Uterus (tissue), 4 donors: ENCODE measurements at places on chromosomes 13 and 19. TPM values are rescaled to one million over a fixed set of nuclear protein-coding genes. Genes with fewer than 3 reads are reported as not detected.
A peak's percentile ranks its signal among the peaks of the same experiment; 100 is the strongest.

DNA sequence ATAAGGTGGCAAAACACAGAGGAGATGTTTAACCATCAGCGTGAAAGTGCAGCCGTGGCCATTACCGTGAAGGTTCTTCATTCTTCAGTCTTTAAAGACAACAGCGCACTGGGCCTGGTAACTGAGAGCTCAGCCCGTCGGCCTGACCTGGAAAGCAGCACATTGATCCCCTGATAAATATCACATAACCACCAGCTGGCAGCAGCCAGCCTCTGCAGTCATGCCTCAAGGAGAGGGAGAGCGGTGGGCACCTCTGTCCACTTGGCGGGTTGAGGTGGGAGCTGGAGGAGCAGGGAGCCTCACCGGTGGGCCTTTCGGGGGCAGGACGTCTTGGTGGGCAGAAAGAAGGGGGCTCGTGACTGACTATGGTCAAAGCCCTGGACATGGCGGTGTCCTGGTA, 58.1 kb downstream of the MCF2L start:
- DNase-seq = no peak

CLDN10 gene
- total RNA-seq = 19.5 TPM

GRCh38 chr19:47096100-47096704, 17.4 kb downstream of the ZC3H4 start:
- DNase-seq = no peak

DNA sequence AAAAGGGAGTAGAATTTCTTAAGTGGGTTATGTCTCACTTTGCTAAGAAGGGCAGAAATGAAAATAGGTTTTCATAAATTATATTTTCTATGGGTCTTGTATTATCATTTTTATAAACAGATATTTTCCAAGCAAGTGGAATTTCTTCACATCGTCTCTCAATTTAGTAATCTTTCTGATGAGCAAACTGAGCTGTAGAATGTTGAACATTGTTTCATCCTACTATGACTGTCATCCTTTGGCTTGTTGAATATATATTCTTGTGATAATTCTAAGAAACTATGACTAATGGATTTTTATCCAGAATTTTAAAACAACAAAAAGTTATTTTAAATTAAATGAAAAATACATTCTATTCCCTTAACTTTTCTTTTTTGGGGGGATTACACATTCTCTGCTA, 313.8 kb downstream of the ENOX1 start:
- DNase-seq = no peak

VAV1 gene
- total RNA-seq = 5.1 TPM

DNA sequence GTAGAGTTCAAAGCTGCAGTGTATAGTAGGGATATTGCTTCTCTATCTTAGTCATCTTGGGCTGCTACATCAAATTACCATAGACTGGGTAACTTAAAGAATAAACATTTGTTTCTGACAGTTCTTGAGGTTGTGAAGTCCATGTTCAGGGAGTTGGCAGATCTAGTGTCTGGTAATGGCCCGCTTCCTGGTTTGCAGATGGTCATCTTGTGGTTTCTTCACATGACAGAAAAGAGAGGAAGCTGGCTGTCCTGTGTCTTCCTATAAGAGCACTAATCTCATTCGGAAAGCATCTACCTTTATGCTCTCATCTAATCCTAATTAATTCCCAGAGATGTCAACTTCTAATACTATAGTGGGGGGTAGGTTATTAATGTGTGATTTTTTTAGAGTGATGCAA, 6.2 kb downstream of the ZNF763 start:
- DNase-seq = no peak

DNA sequence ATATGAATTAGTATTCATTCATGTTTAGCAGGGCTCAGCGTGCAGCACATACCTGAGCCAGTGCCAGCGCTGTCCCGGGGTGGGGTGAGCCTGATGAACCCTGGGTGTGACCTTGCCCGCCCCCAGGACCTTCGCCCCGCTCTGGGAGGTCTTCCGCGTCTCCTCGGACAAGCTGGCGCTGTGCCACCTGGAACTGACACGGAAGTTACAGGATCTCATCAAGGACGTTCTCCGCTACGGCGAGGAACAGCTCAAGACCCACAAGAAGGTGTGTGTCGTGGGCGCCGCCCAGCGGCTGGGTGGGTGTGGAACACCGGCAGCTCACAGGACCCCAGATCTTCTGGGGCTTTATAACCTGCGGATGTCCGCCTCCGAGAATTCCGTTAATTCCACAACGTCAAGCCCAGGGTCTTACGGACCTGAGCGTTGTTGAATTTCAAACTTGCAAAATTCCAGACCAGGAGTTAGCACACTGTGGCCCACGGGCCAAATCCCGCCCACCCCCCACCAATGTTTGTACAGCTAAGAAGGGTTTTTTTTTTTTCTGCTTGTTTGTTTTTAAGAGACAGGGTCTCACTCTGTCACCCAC, 15.4 kb downstream of the FCHO1 start:
- DNase-seq = peak; percentile 43

F2RL3 gene
- total RNA-seq = 8.2 TPM

GRCh38 chr13:99083981-99084380, 106.1 kb upstream of the DOCK9 start:
- no peak for DNase-seq

DNA sequence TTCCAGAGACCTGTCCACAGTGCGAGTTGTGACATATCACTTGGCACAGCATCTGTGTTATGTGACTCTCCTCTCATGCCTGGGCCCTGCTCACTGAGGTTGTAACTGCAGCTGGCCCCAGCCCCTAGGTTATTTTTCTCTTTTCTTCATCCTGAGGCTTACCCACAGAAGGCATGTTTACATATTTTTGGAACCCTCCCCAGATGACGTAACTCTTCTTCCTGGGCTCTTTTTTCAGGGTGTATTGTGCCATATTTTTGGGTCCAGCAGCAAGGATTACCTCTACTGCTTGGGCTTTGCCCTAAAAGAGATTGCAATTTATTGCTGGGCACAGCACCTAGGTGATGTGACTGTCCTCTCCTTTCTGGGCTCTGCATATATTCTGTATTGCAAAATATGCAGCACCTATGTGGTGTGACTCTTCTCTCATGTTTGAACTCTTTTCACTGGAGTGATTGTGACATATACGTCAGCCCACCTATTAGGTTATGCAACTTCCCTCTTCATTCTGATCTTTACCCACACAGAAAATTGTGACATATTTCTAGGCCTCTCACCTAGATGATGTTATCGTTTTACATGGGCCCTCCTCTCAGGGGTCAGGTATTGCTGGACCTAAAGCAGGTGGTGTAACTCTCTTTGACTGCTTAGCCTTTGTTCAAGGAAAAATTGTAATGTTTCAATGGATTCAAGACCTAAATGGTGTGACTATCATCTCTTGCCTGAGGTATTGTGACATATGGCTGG, 64.5 kb upstream of the ZNF724 start:
- no peak for DNase-seq

DNA sequence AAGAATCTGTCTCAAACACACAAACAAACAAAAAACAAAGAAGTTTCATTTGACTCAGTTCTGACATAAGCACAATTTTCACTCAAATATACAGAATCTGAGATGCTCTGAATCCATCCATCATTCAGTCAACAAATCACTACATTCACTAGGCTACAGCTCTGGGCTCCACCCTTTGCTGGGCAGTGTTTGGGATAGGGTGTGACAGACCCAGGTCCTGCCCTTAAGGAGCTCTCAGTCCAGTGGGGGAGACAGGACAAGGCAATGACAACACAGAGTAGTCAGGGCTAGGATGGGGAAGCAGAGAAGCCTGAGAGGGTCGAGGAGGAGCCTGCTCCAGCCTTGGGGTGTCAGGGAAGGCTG, 45.3 kb downstream of the SPTBN4 start:
- DNase-seq = no peak

ELF1 gene
- 81.8 TPM for total RNA-seq

IGSF23 gene
- not detected for total RNA-seq

MYBPC2 gene
- total RNA-seq = not detected

- DNase-seq = peak; percentile 71
These were observed 1.5 kb downstream of the KMT5C start for GRCh38 chr19:55341171-55341588.

ZNF563 gene
- 7.6 TPM for total RNA-seq

ZNF823 gene
- 24.1 TPM for total RNA-seq

ZNF880 gene
- 32.9 TPM for total RNA-seq

DNA sequence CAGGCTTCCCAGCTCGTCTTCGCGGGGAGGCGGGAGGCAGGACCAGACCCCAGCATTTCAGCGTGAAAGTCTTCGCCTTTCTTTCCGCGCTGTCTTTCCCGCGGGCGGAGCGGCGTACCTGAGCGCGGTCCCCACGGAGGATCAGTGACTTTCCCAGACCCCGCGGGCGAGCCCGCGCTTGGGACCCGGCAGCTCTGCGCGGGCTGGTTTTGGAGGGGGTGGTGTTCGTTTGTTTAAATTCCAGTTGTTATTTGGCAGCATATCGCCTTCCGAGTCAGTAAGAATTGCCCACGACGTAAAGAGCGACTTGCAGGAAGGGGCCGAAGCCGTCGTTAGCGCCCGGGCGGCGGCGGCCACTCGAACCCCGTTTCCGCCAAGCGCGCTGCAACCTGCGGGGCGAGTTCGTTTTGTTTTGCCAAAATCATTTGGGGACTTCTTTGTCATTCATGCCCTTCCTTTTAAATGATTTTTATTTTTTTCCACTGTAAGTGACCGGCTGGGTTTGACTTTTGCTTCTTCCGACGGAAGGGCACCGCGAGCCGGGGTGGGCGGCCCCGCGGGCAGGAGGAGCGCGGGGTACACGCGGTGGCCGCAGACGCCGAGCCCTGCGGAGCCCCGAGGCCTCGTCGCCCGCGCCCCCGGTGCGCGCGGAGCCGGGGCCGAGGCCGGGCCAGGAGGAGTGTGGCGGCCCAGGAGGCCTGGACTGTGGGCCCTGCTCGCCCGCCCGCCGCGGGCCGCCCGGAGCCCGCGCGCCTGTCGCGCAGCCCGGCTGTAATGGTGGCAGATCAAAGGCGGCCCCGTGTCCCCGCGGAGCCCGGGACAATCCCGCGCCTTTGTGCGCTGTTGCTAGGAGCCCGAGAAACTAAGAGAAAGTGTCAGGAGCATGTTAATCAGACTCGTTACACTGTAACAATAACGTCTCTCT, 75.9 kb downstream of the ZIC5 start:
- DNase-seq = no peak

DNA sequence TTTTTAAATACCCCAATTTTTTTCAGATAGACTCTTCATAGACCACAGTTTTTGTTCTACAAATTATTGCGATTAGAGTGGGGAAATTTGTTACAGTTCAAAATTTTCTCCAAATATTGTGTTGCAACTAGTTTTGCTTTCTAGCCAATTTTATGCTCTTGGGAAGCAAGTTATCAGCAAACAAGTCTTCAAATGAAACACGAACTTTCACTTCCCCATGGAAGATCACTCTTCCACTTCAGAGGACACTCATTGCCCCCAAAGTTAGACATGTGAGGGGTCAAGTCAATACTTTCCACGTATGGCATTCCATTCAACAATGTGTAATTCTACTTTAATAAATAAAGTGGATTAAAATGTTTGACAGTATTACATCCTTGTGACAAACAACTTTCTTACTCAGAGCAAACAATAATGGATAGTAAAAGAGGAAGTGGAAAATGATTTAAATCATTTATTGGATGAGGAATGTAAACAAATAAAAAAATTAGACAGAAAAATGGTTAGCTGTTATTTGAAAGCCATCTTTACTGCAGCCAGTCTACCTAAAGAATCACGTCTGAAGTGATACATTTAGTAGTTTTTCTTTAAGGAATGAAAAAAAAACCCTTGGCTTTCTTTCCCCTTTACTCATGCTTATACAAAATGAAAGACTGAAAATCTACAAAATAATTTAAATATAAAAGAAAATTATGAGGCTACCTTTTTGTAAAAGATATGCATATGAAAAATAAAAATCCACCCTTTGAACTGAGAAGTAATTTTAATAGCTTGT, 41.2 kb upstream of the TNFSF11 start:
- no peak for DNase-seq

PDE4C gene
- total RNA-seq = not detected

DNA sequence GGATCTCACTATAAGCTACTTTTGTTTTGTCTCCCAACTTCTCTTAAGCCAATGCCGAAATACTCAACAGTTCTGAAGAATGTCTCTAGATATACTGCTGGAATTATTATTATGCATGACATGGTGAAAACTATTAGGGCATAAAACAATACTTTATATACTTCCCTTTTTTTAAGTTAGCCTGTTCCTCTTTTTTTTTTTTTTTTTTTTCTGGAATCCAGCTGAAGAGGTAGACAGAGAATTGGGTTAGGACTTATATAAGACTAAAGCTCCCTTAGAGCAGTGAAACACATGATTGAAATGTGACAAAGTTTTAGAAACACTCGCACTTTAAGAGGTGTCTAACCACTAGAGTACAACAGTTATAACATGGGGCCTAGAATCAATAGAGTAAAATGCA, 850.9 kb upstream of the PCDH9 start:
- no peak for DNase-seq

- no peak for DNase-seq
These were observed 141.2 kb upstream of the KLHL1 start for GRCh38 chr13:70249332-70250064.

DNA sequence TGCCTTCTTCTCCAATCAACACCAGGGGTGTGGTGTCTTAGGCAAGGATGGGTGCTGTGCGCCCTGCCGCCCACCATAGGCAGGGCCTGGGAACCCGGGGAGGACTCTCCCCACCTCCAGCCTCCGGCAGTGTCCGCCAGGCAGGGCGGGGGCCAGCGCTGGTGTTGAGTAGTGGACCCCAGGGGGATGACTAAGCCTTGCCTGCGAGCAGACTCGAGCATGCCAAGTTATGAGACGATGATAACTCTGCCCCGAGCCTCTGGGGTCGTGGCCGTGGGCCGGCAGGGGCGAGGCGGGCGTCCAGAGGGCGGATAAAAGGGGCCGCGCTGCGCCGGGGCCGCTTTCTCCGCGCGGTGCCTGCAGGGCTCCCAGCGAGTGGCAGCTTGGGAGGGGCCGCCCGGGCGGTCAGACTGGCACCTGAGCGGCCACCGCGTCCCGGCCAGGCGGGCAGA, at the start of gene MEDAG:
TSS of gene MEDAG (plus strand) at position 340 of the 452 bp plus-strand sequence. CDS start 245 bp downstream, outside the sequence.
- peak; percentile 81 for DNase-seq

DNA sequence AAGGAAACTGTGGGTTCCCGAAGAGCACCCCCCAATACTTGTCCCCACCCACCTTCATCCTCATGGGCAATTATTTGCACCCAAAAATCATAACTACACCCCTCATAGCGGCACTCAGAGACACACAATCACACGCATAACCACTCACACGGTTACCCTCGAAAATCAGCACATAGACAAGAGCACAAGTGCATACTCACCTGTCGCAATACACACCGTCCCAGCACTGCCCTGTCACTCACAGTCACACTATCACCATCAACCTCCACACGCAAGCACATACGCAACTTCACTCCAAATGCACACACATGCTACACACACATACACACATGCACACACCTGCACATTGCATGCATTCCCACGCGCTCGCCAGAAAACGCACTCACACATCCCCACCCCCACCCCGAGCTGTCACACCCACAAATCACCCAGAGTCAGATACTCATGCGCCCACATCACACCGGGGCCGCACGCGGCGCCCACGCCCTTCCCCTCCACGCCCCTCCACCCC, 535 bp downstream of the COL5A3 start:
- DNase-seq = no peak

- DNase-seq = no peak
These were observed 181.5 kb upstream of the TSHZ3 start for GRCh38 chr19:31530781-31531180.

- DNase-seq = no peak
These were observed 26.4 kb downstream of the DNM2 start for GRCh38 chr19:10744253-10744798.
